Activated CD8-positive, alpha-beta T cell treated with anti-CD3 and anti-CD28 coated beads for 36 hours (primary cell): ENCODE measurements at places on chromosomes 13 and 19.

DNA sequence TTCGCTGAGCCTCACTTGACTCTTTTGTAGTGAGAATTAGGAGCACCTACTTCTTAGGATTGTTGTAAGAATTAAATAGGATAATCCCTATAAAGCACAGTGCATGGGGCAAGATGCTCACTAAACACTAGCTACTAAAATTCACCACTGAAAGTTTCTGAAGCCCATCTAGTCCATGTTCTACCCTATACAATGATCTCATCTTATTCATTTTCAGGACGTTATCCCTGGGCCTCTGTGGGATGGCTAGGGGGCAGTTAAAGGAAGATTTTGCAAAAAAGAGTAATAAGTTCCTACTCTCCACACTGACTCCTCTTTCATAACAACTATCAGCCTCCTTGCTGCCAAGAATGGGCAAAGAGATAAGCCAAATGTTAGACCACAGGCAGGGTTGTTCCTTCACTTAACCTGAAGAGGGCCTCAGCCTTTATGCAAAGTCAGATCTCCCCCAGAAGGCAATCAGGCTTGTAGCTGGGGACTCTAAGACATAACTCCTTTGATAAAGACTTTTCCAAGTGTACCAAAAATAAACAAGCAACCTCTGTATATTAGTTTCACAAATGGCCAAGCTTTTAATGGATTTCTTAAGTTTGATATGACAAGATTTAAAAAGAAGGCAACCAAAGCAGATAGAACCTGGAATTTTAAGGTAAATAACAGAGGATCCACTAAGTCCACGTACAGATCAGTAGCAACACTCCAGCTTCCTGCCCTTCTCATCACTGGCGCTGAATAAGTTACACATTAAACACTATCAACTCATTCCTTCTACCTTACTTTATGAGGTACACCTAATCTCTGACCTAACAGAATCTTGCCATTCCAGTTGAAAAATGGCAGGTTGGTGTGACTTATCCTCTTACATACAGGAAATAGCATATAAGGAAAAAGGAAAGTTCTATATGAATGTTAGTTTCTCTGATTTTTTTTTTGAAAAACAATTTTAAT, 44.4 kb downstream of the ELF1 start:
- peak; percentile 53 for DNase-seq

GRCh38 chr19:40244579-40245317, 18.3 kb upstream of the CCNP start:
- no peak for DNase-seq

GRCh38 chr19:7346488-7346971, 2.2 kb upstream of the ARHGEF18 start:
- DNase-seq: no peak

DNA sequence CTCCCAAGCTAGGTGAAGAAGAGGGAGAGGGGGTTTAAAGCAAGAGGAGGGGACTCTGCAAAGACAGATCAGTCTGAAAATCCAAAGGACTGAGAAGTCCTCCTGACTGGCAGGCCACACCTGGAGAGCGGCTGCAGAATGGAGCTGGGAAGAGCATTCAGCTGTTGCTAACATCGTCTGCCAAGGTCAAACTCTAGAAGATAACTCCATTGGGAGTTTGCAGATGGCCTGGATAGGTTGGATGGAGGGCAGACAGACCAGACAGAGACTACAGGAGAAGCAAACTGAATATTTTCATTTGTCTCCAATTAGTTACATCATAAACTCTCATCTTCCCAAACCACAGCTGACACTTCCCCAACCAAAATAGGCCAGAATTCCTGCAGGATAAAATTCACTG, 19.9 kb upstream of the SHISA2 start:
- no peak for DNase-seq

GRCh38 chr13:74886502-74886901, 595.5 kb downstream of the TBC1D4 start:
- no peak for DNase-seq

- DNase-seq: no peak
Measured at GRCh38 chr13:107993239-107993949, 221.9 kb downstream of the LIG4 start.

DNA sequence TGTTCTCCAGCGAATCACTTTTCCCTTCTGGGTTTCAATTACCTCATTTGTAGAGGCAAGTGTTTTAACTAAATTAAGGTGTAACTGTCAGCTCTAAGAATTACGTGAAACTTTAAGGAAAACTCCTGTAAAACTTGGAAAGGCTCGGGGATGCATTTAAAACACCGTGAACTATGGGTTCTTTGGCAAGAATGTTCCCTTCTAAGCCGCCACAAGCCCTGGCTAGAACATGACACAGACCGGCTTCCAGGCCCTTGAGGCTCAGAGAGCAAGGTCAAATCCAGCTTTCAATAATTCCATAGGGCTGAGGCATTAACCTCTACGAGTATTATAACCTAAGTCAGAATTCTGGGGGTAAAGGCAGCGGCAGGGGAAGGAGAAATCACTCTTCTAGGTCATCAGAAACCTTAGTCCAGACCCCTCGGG, 685 bp downstream of the VWA8 start:
- DNase-seq: peak; percentile 11

- no peak for DNase-seq
Measured at GRCh38 chr13:112451512-112452379, 75.6 kb downstream of the SPACA7 start.

GRCh38 chr13:107210723-107211030, 642.7 kb upstream of the ARGLU1 start:
- DNase-seq: no peak

DNA sequence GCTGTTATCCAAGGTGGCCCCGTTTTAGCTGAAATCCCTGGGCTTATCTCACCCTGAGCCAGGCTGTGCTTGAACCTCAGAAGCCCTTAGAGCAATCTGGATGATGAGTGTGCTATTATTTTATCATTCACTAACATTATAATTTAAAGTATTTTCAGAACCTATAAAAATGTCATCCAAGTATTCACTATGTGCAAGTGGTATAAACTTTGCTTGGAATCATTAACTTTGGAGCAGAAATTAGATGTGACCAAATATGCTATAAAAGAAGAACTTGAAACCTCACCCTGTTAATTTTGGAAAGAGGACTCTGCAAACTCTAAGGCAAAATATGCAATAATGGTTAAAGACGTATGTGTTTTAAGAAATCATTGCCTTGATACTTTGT, 147.5 kb downstream of the USP12 start:
- DNase-seq: no peak

DNA sequence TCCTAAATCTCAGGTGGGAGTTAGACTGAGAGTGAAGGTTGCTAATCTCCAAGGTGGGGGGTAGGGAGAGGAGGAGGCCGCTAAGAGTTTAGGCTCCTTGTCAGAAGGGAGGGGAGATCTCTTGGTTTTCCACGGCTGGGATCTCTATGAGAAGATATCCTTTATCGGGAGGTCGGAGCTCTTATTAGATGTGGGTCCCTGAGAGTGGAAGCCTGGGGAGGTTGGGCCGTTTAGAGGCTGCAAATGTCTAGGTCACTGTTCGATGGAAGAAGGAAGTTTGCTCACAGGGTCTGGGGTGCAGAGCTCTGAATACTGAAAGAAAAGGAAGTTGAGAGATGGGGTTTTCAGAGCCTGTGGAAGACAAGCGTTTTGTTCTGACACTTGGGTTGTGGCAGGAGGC, 3.8 kb downstream of the MYADM start:
- DNase-seq: no peak

GRCh38 chr13:98406971-98407370, 169.9 kb downstream of the STK24 start:
- DNase-seq: no peak

- no peak for DNase-seq
Measured at GRCh38 chr13:44155422-44156293, 218.0 kb upstream of the SERP2 start.

GRCh38 chr19:6161271-6161850, 25.9 kb downstream of the ACSBG2 start:
- peak; percentile 92 for DNase-seq

DNA sequence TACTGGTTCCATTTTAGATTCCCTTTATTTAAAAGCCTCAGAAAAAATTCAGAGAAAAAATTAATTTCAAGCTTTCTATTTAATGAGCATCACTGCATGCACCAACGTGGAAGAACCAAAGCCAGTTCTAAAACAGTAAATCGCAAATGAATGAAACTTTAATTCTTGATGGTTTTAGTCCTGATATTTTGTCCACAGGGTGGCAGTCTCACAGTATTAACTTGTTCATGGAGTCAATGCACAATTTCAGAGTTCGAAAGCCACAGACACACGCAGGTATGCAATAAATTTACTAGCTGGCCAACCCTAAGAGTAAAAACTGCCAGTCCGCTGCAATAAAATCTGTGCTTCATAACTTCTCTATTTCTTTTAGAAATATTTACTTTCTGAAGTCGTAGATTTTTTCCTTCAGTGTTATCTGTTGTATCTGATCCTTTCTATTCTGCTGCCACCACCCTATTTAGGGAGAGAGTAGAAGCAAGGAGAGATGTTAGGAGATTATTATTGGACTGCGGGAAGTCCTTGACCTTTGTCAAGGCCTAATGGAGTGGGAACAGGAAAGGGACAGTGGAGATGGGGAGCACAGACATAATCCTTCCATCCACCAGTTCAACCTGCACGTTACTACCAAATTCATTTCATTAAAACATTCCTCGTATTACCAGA, 7.0 kb upstream of the WBP4 start:
- peak; percentile 60 for DNase-seq

DNA sequence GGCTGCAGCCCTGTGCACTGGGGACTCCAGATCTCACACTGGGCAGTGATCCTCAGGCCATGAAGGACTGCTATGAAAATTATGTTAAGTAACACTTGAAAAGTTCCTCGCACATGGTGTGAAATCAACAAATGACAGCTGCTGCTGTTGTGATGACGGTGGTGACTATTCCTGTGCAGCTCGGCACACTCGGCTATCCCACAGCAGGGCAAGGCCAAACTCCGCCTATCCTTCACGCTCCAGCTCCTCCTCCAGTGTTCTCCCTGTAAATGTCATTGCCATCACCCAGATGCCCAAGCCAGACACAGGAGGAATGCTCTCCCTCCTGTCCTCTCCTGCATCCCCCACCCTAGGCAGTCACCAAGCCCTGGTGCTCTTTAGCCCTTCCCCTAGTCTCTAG, 31.3 kb downstream of the GRIK5 start:
- DNase-seq: no peak

- DNase-seq: no peak
Measured at GRCh38 chr19:45244133-45244794, 943 bp downstream of the EXOC3L2 start.

DNA sequence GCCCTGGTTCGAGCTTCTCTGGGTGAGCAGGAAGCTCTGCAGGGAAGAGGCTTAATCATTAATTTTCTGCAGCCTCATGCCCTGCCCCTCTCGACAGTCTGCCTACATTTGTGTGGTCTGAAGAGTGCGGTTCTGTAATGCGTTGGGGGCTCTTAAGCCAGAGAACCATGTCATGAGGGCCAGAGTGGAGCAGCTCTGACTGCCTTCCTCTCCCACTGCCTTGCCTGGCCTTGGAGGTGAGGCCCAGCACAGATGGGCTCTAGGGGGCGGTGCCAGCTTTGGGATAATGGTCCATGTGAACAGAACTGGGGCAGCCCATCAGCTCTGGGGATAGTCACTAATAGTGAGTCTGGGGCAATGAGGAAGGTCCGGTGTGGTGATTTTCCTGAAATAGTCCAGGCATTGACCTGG, 5.7 kb downstream of the FGF9 start:
- peak; percentile 53 for DNase-seq

DNA sequence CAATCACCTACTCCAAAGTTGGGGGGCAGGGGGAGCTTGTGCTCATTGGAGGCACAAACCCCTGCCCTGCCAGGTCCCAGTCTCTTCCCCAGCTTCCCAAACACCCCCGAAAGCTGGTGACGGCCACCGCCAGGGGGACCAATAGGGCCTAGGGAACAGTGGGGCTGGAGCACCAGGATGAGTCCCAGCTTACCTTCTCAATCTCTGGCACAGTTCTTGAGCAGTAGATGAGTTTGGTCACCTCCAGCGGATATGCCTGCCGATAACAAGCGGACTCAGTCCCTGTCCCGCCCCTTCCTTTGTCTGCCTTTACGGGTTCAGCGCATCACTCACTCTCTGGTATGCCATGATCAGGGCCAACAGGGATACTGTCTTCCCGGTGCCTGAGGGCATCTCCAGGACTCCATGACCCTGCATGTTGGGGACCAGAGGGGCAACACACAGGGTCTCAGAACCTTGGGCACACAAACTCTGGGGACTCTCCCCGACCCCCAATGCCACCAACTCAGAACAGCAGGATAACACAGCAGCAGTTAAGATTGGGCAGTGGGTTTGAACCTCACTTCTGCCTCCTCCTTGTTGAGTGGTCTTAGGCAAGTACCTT, 1.5 kb downstream of the ERCC2 start:
- DNase-seq: no peak

GRCh38 chr19:48619692-48620585, 633 bp downstream of the SPHK2 start:
- DNase-seq: no peak

GRCh38 chr19:4294389-4294788, 7.8 kb downstream of the TMIGD2 start:
- DNase-seq: no peak

DNA sequence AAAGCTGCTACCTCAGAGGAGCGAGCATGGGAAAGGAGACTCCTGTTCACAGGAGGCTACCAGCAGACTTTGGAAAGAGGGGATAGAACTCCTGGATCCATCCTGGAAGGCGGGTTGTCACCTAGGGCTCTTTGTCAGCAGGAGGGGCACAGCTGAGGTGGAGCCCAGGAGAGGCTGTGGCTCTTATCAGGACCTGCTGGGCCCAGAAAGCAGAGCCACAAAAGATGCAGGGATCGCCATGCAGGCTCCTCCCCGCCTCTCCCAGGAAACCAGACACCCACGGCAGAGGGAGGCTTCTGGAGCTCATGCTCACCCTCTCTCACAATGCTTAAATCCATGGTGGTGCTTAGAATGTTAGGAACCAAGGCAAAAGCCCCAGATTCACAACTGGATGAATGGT, 994.2 kb downstream of the UQCRFS1 start:
- DNase-seq: no peak

GRCh38 chr13:49635599-49636433, 7.5 kb downstream of the ARL11 start:
- DNase-seq: peak; percentile 56
